ENCODE measurements at places on chromosomes 5 and 9.

- no peaks in the 10 kb centered on the region for H3K4me1 ChIP-seq
- no peak overlapping the region for H3K4me3 ChIP-seq
- no peaks in the 10 kb centered on the region for H3K27me3 ChIP-seq
- no peak for DNase-seq
- H3K27ac ChIP-seq: no peak overlapping the region
These were observed 11.5 kb upstream of the ANKRD55 start for GRCh38 chr5:56244627-56245026.

GRCh38 chr9:20472342-20473045 is 149.8 kb downstream of the MLLT3 start:
- no peaks in the 10 kb centered on the region for H3K36me3 ChIP-seq
- no peaks in the 10 kb centered on the region for H3K27me3 ChIP-seq
- H3K27ac ChIP-seq: no peak overlapping the region
- no peak for DNase-seq

DNA sequence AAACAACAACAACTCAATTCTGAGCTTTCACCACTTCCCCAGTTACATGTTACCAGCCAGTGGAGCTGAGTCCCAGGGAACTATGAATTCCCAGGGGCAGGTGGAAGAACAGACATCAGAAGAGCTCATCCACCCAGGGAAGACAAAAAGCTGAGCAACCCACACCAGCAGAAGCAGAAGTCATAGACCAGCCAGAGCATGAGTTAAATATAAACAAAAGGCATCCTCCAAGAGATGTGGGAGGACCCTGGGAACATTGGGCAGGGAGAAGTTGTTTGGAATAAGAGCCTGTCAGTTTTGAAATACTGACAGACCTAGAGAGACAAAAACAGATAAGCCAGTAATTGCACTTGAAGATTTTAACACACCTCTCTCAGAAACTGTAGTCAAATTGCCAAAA is 102.3 kb upstream of the LMX1B start:
- no peak overlapping the region for H3K27ac ChIP-seq
- no peaks in the 10 kb centered on the region for H3K4me1 ChIP-seq
- DNase-seq: no peak
- H3K36me3 ChIP-seq: no peaks in the 10 kb centered on the region
- H3K4me3 ChIP-seq: no peak overlapping the region

- H3K27me3 ChIP-seq: no peaks in the 10 kb centered on the region
- no peaks in the 10 kb centered on the region for H3K36me3 ChIP-seq
- H3K4me3 ChIP-seq: no peak overlapping the region
- no peak for DNase-seq
These were observed 65.4 kb downstream of the MED27 start for GRCh38 chr9:132014218-132014805.

- no peaks in the 10 kb centered on the region for H3K4me1 ChIP-seq
- H3K27ac ChIP-seq: no peak overlapping the region
- no peaks in the 10 kb centered on the region for H3K36me3 ChIP-seq
- peak overlapping the region; percentile 69 for H3K4me3 ChIP-seq
- no peaks in the 10 kb centered on the region for H3K27me3 ChIP-seq
These were observed 3.1 kb downstream of the EGR1 start for GRCh38 chr5:138468133-138468965.

- no peak overlapping the region for H3K4me3 ChIP-seq
- H3K27me3 ChIP-seq: peaks cover 37% of the 10 kb centered on the region
- H3K36me3 ChIP-seq: no peaks in the 10 kb centered on the region
- H3K27ac ChIP-seq: no peak overlapping the region
- DNase-seq: no peak
These were observed 7.3 kb downstream of the NRARP start for GRCh38 chr9:137294681-137295237.

GRCh38 chr9:38035873-38036272 is 33.2 kb downstream of the SHB start:
- H3K27me3 ChIP-seq: no peaks in the 10 kb centered on the region
- H3K4me1 ChIP-seq: peaks cover 7% of the 10 kb centered on the region
- no peak for DNase-seq
- H3K36me3 ChIP-seq: no peaks in the 10 kb centered on the region
- no peak overlapping the region for H3K4me3 ChIP-seq

GRCh38 chr5:123647066-123647465 is 135.1 kb downstream of the CSNK1G3 start:
- no peaks in the 10 kb centered on the region for H3K27me3 ChIP-seq
- no peak for DNase-seq
- no peak overlapping the region for H3K27ac ChIP-seq
- no peaks in the 10 kb centered on the region for H3K36me3 ChIP-seq
- H3K4me1 ChIP-seq: no peaks in the 10 kb centered on the region

GRCh38 chr9:34510497-34511468 is 12.0 kb downstream of the ENHO start:
- H3K36me3 ChIP-seq: no peaks in the 10 kb centered on the region
- H3K4me1 ChIP-seq: no peaks in the 10 kb centered on the region
- no peaks in the 10 kb centered on the region for H3K27me3 ChIP-seq
- no peak overlapping the region for H3K4me3 ChIP-seq
- no peak for DNase-seq

- no peaks in the 10 kb centered on the region for H3K27me3 ChIP-seq
- DNase-seq: no peak
- no peak overlapping the region for H3K27ac ChIP-seq
- no peak overlapping the region for H3K4me3 ChIP-seq
These were observed 49.2 kb upstream of the ACO1 start for GRCh38 chr9:32334916-32335895.

- no peak overlapping the region for H3K4me3 ChIP-seq
- H3K27me3 ChIP-seq: no peaks in the 10 kb centered on the region
- DNase-seq: no peak
- H3K4me1 ChIP-seq: no peaks in the 10 kb centered on the region
- H3K36me3 ChIP-seq: no peaks in the 10 kb centered on the region
These were observed 66.7 kb upstream of the EGFLAM start for GRCh38 chr5:38191693-38192092.

DNA sequence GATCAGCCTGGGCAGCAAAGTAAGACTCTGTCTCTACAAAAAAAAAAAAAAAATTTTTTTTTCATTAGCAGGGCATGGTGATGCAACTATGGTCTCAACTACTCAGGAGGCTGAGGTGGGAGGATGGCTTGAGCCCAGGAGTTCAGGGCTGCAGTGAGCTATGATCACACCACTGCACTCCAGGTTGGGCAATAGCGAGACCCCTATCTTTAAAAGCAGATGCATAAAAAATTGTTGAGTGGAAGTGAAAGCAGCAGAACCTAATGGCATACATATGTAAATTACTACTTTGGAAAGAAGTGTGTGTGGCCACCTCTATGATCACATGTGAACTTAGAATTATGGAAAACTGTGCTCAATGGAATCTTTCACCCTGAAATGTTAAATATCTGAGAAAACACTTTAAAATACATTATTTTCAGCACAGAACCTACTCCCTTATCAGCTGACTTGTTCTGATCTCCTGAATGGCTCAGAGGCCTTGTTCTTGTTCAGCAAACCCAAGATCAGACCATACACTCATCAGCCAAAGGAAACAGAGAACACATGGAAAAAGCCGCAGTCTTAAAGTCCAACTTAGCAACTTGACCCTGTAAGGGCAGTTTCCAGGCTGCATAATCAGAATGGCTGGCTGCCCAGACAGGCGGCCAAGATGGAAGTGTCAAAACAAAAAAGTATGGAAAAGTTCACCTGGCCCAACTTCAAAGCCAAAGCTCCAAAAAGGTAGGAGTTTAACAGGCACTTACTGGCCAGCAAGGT is 56.5 kb downstream of the SIL1 start:
- H3K4me1 ChIP-seq: peaks cover 20% of the 10 kb centered on the region
- DNase-seq: peak; percentile 60
- no peak overlapping the region for H3K4me3 ChIP-seq
- H3K27me3 ChIP-seq: no peaks in the 10 kb centered on the region
- peak overlapping the region; percentile 81 for H3K27ac ChIP-seq
- H3K36me3 ChIP-seq: no peaks in the 10 kb centered on the region

DNA sequence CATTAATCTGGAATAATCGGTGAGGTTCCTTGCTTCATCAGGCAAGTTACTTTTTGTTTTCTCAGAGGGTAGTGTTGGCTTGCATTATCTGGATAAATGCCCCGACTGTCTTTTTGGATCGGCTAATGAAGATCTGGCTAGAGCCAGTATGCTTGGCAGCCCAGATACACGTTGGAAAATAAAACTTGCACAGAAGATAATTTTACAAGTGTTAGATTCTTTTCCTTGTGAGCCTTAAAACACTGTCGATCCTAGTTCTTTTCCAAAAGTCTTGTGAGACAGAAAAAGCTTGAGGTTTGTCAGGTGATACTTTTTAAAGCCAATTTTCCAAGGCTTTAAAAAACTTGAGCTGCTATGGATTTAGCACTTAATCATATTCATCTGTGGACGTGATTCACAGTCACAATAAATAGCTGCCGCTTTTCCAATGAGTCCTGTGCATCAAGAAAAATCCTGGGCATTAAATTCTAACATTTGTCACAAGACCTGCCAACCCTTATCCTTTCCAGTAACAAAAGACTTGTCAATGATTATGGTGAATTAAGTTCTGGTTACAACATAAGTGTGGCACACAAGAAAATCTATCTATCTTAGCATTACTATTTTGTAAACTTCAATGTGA is 68.5 kb downstream of the PRLR start:
- no peaks in the 10 kb centered on the region for H3K27me3 ChIP-seq
- H3K4me3 ChIP-seq: no peak overlapping the region
- peak; percentile 25 for DNase-seq
- no peaks in the 10 kb centered on the region for H3K36me3 ChIP-seq
- H3K4me1 ChIP-seq: peaks cover 7% of the 10 kb centered on the region

DNA sequence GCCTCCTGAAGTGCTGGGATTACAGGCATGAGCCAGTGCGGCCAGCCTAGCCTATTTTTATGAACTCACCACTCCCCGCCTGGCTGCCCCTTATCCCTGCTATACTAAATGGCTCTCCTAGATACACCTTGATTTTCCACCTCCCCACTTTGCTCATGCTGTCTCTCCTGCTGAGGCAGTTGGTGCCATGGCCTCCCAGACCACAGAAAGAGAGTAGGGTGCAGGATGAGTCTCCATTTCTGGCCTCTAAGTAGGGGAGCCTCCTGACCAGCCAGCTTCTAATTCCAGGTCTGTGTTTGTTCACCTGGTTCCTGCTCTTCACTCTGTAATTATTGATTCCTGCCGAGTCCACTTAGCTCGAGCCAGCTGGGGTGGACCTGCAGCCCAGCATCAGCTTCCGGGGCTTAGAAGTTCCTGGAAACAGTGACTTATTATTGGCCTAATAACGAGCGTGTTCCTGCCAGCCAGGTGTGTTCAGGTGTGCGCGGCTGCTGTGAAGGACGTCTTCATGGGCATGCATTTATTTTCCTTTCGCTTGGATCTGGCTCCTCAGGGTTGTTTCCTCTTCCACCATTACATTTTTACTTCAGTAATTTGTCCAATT is 34.0 kb downstream of the ZNF618 start:
- H3K4me3 ChIP-seq: no peak overlapping the region
- no peaks in the 10 kb centered on the region for H3K36me3 ChIP-seq
- H3K27me3 ChIP-seq: no peaks in the 10 kb centered on the region
- H3K4me1 ChIP-seq: no peaks in the 10 kb centered on the region
- DNase-seq: no peak

DNA sequence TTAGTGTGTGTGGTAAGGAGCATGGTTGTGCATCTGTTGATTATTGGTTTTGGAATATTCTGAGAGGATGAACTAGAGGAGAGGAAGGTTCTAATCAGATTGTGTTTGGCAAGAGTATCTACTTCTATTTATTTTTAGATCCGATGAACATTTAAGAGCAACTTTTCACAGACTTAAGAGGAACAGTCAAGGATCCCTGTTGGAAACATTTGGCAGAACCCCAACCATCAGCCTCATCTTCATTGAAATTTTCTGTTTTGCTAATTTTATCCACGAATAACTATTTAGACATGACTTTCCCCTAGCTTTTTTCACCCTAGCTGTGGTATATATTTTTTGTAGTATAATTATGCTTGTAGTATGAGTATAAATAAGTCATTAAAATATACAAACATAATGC is 868.5 kb downstream of the MAT2B start:
- H3K27me3 ChIP-seq: no peaks in the 10 kb centered on the region
- H3K27ac ChIP-seq: no peak overlapping the region
- DNase-seq: no peak
- no peaks in the 10 kb centered on the region for H3K4me1 ChIP-seq

DNA sequence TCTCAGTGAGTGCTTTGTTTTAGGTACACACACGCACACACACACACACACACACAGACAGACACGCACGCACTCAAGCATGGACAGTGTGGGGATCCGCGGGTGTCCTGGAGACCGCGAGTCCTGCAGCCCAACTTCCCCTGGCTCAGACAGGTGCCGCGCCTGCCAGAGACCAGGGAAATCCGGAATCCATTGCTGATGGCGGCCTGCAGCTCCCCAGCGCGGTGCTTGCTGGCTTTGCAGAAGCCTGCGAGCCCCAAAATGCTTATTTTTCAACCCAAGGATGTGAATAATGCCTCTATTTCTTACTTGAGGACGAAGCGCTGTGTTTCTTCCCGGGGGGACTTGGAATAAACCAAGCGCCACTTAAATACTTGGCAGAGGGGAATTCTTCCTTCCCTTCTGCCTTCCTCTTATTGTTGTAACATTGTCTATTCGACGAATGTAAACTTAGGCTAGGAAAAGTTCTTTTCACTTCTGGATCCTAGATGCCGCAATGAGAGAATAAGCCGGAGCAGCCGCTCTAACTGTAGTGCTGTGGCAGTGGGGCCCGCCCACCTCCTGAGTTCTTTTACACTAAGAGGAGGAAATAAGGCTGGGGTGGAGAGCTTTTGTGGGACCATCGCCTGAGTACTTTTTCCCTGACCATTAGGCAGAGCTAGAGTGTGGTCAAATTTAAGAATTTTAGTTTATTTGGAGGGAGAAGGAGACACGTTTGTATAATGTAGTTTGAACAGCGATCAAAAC is 802 bp downstream of the ITGA2 start:
- peak; percentile 26 for DNase-seq
- H3K36me3 ChIP-seq: no peaks in the 10 kb centered on the region
- no peaks in the 10 kb centered on the region for H3K27me3 ChIP-seq
- H3K4me3 ChIP-seq: peak overlapping the region; percentile 53
- H3K27ac ChIP-seq: no peak overlapping the region

GRCh38 chr5:73286896-73287295 is 113.9 kb downstream of the TMEM174 start:
- no peak overlapping the region for H3K27ac ChIP-seq
- no peak for DNase-seq
- H3K4me3 ChIP-seq: no peak overlapping the region

- no peaks in the 10 kb centered on the region for H3K36me3 ChIP-seq
- DNase-seq: no peak
- no peak overlapping the region for H3K4me3 ChIP-seq
- no peaks in the 10 kb centered on the region for H3K27me3 ChIP-seq
These were observed 99.8 kb downstream of the KLHL3 start for GRCh38 chr5:137636099-137636498.

- no peak overlapping the region for H3K27ac ChIP-seq
- H3K4me3 ChIP-seq: no peak overlapping the region
- H3K36me3 ChIP-seq: no peaks in the 10 kb centered on the region
- no peak for DNase-seq
These were observed 4.0 kb upstream of the ZSWIM6 start for GRCh38 chr5:61327760-61328753.

Data from uterus (tissue), 4 donors.